ENCODE measurements at places on chromosomes 5 and 9.

DNA sequence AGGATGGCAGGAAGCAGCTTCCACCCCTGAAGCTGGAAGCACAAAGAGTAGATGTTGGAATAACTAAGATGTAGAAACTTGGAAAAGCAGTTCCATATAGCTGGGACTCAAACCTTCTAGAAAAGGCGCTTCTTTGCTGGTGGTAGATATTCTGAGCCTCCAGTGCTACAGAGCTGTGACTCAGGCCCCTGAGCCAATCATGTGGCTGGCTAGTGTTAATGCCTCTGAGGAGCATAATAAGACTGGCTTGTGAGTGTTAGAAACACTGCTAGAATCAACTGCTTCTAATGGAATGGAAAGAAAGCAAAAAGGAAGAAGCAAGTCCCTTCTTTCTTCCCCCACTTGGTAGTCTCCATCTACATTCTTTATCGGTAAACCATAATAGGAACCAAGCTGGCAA, 234.2 kb upstream of the DMAC1 start:
- DNase-seq, result no peak

DNA sequence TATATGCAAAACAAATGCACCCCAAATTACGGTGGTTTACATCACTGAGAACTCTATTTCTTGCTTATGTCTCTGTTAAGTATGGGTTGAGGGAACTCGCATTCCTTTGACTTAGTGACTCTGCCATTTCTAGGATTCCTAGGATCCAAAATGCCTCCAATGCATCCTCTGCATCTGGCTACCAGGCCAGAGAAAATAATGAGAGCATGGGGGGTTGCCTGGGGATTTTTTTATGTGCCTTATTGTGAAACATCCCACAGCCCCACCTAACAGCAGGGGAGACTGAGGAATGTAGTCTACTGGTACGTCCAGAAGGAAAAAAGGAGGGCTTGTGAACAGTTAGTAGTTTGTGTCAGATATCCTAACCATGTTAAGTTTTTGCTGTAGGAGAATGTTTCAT, 466.0 kb upstream of the ARRDC3 start:
- DNase-seq, result no peak

- no peak for DNase-seq
These were observed 4.2 kb downstream of the GCNT1 start for GRCh38 chr9:76463211-76463610.

DNA sequence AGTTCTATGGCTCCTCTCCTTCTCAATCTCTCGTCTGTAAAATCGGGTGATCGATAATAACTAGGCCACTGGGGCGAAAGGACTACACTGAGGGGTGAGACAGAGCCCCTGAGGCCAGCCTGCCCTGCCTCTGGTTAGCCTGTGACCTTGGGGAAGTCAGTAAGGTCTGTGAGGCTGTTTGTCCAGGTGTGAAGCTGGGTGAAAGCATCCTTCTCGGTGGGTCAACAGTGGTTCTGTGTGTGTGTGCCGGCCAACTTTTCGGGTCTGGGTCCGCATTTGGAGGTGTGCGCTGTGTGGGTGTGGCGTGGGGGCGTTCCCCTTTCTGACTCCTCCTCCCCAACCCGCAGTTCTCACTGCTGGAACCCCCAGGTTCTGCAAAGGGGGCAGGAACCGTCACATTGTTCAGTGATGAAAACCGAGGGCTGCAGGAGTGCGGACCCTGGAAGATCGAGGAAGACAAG, 5.0 kb upstream of the RNF44 start:
- DNase-seq, result no peak

DNA sequence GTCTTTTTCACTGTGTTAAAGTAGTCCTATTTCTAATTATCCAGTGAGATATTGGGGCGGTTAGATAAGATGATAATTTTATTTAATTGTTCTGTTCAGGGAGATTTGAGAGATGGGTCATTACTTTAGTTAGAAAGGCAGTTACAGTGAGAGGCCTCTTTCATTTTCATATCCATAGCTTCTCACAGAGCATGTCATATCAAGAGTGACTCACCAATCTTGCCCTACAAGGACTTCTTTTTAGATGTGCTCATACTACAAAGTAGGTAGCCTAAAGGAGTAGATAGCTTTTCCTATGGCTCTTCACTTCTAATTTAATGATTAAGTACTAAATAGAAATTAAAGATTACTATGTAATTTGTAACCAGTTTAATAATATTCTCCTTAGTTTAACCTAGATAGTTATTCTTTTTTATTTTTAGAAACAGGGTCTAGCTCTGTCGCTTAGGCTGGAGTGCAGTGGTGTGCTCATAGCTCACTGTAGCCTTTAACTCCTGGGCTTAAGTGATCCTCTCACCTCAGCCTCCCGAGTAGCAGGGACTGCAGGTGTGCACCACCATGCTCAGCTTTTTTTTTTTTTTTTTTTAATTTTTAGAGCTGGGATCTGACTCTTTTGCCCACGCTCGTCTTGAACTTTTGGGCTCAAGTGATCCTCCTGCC, 71.0 kb downstream of the FER start:
- DNase-seq, result no peak

DNA sequence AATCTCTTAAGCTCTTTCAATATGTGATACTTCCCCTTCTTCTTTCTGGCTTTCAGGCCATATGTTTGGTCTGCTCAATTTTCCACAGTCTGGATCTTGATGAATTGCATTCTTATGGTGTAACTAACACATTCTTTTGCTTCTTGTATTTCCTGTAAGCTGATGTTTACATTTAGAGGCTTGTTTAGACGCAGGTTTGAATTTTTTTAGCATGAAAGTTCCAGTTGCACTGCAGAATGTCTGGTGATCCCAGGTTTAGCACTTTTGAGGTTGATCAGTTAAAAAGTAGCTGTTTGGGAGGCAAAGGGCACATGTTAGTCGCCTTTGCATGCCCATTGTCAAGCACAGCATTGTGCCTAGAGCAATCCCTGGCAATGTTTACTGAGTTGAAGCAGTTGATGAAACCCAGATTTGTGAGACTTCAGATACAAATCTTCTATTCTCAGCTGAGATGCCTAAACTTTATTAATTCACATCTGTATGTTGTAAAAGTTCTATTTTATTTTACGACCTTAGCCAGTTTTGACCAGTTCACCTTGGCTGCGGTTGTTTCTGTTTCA, 59.6 kb upstream of the SPATA31C2 start:
- DNase-seq, result peak; percentile 95

DNA sequence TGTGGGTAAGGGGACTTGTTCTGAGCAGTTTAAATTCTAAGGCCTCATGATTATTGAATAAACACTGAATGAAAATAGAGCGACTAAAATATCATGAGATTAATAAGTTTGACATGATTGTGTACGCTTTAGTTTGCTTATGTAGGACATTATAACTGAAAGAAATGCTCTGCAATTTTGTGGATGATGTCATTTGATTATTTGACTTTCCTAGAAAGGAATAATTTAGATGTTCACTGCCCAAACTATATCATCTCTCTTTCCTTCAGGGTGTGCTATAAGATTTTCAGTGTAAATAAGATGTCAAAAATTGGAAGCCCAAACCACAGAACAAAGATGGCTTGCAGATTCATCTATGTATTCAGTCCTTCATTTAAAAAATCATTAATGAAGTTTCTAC, 115.7 kb upstream of the MTAP start:
- no peak for DNase-seq

DNA sequence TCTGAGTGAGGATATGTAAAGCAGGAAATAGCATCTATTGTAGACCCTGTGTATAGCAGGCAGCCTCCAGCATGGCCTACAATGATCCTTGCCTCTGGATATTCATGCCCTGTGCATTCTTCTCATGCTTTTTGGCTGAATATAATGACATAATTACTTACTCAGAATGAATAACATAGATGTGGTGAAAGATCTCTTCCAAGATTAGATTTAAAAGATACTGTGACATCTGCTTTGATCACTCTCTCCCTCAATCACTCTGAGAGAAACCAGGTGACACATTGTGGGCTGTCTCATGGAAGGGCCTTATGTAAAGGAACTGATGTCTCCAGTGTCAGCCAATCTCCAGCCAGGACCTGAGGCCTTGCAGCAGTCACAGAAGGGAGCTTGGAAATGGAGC, 376.7 kb downstream of the DNAH5 start:
- DNase-seq, result peak; percentile 72

DNA sequence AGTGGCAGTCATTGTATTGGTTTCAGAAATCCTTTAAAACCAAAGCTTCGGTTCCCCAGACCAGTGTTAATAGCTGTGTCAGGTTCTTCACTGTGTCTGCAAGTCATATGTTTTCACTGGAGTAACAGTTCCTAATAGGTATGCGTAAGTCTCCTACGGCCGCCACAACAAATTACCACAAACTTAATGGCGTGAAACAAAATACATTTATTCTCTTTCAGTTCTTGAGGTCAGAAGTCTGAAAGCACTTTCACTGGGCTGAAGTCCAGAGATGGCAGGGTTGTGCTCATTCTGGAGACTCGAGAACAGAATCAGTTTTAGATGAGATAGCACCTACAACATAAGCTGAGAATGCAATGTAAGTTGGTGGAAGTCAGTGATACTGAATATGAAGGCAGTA, 556.2 kb downstream of the TLE4 start:
- DNase-seq, result no peak

GRCh38 chr9:117545846-117546245, 131.0 kb upstream of the ASTN2 start:
- DNase-seq, result no peak

DNA sequence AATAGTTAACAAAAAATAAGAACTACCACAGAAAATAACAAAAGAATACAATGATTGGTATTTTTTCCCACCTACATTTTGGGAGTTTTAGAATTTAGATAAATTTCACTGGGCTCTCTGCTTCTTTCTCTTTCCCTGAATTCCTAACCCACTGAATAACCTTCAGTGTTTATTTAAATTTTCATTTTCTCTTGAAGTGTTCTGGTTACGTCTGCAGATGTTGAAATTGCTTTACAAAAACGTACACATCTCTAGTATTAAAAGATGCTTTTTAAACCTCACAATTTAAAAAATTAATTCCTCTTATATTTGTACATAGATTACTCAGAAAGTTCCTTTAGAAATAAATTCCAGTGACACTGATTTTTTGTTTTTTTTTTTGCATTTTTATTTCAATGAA, 158.7 kb upstream of the TUT7 start:
- DNase-seq, result no peak

- no peak for DNase-seq
These were observed 34.7 kb upstream of the CLINT1 start for GRCh38 chr5:157893611-157894010.

DNA sequence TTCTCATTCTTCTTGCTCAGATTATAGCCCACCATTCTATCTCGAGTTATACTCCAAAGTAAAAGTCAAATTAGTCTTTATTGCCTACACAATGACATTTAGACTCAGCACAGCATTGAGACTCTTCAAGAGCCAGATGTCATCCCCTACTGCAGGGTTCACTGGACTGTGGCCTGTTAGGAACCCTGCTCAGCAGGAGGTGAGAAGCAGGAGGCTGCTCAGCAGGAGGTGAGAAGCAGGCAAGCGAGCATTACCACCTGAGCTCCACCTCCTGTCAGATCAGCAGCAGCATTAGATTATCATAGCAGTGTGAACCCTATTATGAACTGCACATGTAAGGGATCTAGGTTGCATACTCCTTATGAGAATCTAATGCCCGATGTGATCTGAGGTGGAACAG, 12.7 kb upstream of the LIFR start:
- DNase-seq, result no peak

GRCh38 chr9:81069038-81069795, 620.1 kb downstream of the TLE1 start:
- DNase-seq, result no peak

- no peak for DNase-seq
These were observed 301.8 kb downstream of the TLE1 start for GRCh38 chr9:81387360-81388106.

DNA sequence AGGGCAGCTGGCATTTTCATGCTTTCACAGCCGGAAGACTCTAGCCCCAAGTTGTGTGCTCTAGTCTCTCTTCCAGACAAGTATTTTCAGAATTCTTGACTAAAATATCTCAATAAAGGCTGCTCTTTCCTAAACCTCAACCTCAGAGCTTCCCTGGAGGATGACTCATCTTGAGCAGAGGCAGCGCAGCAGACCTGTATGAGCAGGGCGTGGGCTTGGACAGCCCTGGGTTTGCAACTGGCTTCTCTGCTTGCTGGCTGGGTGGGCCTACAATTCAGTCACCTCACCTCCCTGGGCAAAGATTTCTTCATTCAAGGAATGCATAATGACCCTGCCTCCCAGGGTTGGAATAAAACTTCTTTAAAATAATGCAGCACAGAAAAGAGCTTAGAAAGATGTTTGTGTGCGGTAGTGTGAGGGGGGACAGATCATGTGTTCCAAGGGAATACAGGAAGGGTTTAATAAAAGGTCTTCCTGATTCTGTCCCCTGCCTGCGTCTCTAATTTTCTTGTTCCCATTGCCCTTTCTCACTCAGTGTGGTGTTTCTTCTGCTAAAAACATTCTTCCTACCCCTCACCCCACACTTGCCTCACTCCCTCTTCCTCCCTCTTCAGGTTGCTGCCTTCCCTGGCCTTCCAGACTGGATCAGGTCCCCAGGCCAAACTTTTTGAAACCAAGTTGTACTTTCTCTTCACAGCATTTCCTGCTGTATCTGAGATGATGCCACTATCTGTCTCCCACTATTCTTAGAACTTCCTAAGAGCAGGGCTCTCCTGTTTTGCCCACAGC, 39.4 kb upstream of the MAP1B start:
- peak; percentile 71 for DNase-seq

- DNase-seq, result no peak
These were observed 268.7 kb downstream of the AOPEP start for GRCh38 chr9:94995048-94995693.

- DNase-seq, result no peak
These were observed 734 bp downstream of the KIF27 start for GRCh38 chr9:83920469-83920926.

DNA sequence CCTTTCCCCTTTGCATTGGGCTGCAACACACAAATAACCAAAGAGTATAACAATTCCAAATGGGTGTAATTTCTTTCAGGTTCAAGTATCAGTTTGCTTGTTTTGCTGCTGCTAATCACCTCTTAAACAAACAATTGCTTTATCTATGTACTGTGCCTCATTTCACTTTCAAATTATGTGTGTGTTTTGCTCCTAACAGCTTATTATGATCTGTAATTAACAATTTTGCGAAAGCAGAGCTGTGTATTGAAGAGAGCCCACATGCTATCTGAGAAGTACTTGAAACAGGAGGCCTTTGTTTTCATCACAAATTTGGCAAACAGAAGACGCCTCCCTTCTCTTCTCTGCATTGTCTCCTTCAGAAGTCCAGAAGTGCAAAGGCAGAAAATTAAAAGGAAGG, 312.0 kb downstream of the TLE1 start:
- DNase-seq, result no peak

- DNase-seq, result no peak
These were observed 142.1 kb downstream of the MLLT3 start for GRCh38 chr9:20480249-20480648.
